ENCODE measurements at places on chromosomes 2 and 18.

- DNase-seq: no peak
These were observed 66.3 kb upstream of the GPR45 start for GRCh38 chr2:105175231-105175630.

DNA sequence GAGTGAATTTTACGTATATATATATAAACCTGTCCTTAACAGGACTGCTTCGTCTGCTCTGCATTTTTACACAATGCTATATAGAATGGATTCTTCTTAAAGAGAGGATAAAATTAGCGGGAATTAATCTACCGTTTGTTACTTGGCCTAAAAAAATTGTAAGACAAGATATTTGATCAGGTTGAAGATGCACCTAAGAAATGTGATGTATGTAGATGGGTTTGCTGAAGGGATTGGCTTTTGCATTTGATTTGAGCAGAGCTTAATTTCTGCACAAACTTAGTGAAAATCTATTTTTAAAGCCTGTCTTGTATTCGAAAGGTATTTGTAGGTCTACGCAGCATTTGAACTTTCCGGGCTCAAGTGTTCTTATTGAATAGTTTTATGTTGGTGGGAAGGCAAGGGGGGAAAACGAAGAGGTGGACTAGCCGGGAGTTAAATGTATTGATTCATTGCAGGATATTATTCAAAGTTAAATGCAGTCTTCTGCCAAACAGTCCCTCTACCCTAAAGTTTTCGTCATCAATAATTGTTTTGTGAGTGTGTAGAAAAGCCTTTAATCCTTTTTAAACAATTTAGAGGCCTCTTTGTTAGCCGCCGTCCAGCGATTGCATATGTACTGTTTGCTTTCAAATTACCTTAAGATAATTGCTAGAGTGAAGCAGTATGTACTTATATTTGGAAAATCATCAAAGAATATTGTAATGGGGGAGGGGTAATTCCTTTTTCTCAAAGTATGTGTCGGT, 1.2 kb downstream of the PPP1CB start:
- DNase-seq: no peak

GRCh38 chr2:39380525-39381150, 56.4 kb downstream of the MAP4K3 start:
- no peak for DNase-seq

DNA sequence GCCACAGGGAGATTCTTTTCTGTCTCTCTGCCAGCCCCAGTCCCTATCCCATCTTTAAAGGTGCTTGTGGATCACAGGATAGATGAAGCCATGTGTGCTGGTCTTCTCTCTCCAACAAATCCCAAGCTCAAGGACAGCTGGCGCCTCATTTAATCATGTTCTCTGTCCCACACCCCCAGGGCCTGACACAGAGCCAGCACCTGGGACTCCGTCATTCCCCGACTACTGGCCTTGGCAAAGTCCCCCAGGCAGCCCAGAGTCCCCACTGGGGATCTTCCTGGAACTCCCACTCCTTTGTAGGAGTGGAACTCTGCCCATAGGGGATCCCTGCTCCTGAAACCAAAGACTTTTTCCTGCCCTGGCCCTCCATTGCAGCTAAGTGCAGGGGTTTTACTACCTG, 60.8 kb downstream of the MTHFD2 start:
- DNase-seq: peak; percentile 22

- no peak for DNase-seq
These were observed 19.0 kb downstream of the TMSB10 start for GRCh38 chr2:84924173-84925106.

GRCh38 chr18:36735130-36735529, 93.7 kb downstream of the TPGS2 start:
- DNase-seq: no peak

DNA sequence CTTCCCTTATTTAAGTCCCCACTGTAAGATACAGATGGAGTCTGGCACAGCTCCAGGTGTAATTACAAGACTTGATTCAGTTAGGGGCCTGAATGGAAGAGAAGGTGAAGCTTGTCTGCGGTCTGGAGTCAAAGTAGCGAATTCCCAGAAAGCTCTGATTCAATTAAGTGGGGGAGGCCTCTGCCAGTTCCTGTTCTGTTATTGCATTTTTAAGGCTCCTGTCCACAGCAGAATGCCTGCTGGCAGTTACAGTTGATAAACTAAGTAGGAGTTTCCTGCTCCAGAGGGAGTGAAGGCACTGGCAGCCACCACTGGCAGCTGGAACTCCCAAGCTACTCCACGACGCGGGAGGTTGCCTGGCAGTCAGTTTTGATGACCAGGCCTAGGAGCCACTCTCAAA, 181.1 kb downstream of the SOCS6 start:
- DNase-seq: peak; percentile 83

DNA sequence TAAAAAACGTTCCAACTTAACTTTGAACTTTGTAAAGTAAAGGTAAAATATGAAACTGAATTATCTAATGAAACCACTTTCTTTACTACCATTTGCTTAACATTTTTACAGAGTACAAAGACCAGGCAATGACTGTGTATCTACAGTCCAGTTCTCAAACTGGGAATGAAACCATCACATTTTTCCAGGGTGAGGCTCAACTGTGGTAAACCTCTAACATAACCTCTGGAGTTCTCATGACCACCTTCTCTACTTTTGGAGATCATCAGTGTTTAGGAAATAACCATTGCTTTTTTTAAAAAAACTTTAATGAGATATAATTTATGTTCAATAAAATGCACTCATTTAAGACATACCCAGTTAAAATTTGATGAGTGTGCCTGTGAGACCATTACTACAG, 223.5 kb downstream of the RNF152 start:
- no peak for DNase-seq

DNA sequence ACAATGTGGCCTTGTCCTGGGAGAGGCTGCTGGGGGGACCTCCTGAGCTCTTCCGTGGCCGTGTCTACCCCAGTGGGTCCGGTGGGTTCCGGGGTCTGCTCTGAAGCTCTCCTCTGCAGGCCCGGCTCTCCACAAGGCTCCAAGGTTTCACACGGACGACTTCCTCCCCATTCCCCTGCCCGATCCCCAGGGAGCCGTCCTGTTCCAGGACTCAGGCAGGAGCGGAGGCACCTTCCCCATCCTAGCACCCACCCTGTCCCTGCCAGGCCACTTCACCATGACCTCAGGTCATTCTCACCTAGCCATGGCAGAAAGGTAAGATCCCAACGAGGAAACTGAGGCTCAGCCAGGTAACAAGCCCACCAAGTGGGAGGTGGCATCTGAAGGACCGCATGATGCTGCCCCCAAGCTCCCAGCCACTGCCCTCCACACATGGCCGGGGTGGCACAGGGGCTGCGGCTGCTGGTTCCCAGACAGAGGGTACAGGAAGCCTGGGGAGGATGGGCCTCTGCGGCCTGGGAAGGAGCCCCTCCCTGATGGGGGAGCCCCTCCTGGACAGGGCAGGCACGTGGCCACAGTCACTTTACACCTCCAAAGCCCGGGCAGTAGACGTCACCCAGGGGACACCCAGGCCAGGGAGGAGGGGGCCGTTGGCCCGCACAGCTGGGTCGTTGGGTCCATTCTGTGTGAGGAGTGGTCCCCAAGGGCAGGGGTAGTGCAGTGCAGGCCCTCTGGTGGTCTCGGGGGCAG, 274.0 kb downstream of the NDUFA10 start:
- no peak for DNase-seq

- no peak for DNase-seq
These were observed 1.6 kb downstream of the BAZ2B start for GRCh38 chr2:159614534-159615366.

DNA sequence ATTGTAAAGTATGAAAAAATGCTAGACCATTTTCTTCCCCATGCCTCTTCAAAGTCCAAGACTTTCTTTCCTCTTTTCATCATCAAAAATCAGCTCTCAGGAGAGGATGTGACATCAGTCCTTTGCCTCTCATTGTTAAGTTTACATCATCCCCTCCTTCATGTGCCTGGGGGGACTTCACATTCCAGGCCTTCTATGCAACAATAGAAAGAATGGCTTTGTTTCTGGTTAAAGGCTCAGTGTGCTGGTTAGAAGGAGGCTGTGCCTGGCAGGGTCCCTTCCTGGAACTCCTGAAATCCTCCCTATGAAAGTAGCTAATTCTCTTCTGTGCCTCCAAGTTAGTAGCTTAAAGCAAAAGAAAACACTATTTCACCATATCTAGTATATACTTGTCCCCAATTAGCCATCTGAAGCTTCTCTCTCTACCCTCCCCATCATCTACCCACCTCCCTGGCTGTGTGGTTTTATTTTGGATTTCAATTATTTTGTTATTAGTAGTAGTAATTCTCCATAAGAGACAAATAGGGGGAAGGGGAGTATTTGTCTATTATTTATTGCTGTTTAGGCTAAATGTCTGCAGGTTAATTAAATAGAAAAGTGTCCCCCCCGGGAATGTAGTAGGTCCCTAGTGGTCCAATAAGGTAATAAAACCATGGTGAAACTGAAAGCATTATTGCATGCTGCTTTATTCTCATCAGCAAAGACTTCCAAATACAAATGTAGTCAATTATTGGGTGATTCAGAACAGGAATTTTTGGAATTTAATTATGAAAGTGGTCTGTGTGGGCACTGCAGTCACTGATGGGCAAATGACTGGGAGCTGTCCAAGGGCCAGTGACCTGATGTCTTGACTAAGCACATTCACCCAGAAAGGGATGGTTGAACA, 69.0 kb downstream of the CPO start:
- peak; percentile 24 for DNase-seq

DNA sequence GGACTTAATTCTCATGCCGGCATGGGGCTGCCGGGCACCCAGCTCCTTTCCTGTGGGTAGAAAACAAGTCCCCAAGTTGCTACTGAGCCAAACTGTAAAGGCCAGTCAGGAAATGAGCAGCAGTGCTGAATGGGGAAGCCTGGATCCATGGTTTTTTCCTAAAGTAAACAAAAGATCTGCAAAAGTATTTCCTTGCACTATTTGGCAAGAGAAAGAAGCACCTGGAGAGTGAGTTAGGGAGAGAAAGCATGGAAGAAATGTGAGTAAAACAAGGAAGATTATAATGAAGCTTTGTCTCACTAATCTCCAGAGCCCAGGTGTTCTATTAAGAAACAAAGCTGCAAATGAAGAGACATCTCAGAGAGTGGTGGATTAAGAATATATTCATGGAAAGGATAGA, 117.6 kb downstream of the METTL8 start:
- no peak for DNase-seq

DNA sequence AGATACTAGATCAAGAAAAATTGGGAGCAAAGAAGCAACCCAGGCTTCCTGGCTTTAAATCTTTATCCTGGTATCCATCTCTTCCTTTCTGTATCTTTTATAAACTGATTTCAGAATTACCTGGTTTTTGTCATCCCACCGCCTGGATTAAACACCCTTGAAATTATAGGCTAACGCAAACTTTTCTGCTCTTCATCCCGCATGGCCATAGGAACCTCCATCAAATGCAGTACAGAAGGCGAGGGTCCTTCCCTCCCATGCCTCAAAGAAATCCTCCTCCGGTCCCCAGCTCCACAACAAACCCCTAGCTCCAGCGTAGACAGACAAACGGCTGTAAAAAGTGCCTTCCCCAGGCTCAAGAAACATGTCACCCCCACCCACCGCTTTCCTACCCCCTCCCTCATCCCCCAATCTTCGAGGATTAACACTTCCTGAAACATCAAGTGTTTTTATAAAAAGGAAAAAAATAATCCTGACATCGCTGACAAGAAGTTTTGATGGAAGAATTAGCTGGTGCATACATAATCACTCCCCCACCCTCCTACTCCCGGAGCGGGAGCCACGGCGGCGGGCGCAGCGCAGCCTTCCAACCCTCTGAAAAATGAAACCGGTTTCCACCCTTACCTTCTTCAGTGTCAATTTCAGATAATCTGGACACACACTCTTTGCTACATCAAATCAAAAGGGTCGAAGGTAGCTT, 7.6 kb downstream of the DLX1 start:
- DNase-seq: no peak

GRCh38 chr2:55454121-55454520, 34.5 kb upstream of the CCDC88A start:
- DNase-seq: no peak

GRCh38 chr18:4181882-4182568, 273.1 kb downstream of the DLGAP1 start:
- no peak for DNase-seq

GRCh38 chr2:130183512-130184373, 1.7 kb downstream of the MZT2B start:
- DNase-seq: peak; percentile 74

- DNase-seq: no peak
These were observed 3.7 kb downstream of the NFATC1 start for GRCh38 chr18:79399275-79400081.

DNA sequence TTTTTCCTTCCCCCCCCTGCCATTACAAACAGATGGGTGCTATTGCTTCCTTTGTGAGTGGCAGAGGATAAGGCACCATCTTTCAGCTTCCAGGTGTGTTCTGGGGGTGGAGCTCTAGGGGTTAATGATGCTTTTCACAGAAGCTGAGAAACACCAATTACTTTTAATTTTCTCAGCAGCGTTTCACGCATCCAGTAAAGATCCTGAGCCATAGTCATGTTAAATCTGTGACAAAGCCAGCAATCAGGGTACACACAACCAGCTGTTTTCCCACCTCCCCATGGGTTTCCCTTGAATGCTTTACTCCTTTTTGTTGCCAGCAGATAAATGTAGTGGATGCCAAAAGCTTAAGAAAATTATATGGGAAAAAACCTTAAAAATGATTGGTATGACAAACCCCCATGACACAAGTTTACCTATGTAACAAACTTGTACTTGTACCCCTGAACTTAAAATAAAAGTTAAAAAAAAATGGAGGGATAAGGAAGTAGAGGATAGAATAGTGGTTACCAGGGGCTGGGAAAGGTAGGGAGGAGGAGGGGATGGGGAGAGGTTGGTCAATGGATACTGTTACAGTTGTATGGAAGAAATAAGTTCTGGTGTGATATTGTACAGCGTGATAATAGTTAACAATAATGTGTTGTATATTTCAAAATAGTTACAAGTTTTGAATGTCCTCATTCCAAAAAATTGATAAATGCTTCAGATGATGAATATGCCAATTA, 70.0 kb downstream of the ACOXL start:
- DNase-seq: no peak

DNA sequence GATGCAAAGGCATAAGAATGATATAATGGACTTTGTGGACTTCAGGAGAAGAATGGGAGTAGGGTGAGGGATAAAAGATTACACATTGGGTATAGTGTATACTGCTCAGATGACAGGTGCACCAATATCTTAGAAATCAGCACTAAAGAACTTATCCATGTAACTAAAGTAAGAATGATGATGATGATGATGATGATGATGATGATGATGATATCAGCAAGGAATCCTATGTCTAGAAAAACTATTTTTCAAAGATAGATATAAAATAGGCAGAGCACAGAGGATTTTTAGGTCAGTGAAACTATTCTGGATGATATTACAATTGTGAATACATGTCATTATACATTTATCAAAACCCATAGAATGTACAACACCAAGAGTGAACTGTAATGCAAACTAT, 34.3 kb downstream of the NMS start:
- no peak for DNase-seq

DNA sequence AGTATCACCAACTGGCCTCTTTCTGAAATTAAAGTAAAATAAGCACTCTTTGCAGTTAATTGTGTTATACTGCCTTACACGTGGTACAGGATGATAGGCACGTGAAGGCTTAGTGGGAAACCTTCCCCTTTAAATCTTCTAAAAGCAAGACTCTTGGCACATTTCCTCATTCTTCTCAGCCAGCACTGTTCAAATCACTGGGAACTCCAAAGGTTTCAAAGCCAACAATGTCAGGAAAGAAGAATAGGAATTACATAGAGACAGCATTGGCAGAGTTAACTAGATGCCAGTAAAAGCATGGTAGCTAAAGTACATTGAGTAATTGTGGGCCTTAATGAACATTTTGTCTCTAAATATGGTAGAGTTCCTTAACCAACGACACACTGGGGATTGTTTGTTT, 96.4 kb downstream of the DTNA start:
- no peak for DNase-seq

GRCh38 chr2:102619414-102620319, at the start of gene SLC9A2:
TSS of gene SLC9A2 (plus strand) at chr2:102619553. CDS start at chr2:102619849, 296 bp downstream.
- no peak for DNase-seq

All from BE2C (cell line).